Activated CD4-positive, alpha-beta T cell treated with anti-CD3 and anti-CD28 coated beads, Interleukin-10, Interleukin-2, amounts not matched to agents 100 ng/mL and 50 ng/mL, durations not matched to agents 16 hours and 8 hours (primary cell): ENCODE measurements at places on chromosomes 12 and 14.
A peak's percentile ranks its signal among the peaks of the same experiment; 100 is the strongest.

- no peak for DNase-seq
Measured at GRCh38 chr14:100644383-100644782, 57.2 kb upstream of the BEGAIN start.

GRCh38 chr14:64174922-64175782 is 119.0 kb downstream of the ESR2 start:
- DNase-seq: peak; percentile 21

DNA sequence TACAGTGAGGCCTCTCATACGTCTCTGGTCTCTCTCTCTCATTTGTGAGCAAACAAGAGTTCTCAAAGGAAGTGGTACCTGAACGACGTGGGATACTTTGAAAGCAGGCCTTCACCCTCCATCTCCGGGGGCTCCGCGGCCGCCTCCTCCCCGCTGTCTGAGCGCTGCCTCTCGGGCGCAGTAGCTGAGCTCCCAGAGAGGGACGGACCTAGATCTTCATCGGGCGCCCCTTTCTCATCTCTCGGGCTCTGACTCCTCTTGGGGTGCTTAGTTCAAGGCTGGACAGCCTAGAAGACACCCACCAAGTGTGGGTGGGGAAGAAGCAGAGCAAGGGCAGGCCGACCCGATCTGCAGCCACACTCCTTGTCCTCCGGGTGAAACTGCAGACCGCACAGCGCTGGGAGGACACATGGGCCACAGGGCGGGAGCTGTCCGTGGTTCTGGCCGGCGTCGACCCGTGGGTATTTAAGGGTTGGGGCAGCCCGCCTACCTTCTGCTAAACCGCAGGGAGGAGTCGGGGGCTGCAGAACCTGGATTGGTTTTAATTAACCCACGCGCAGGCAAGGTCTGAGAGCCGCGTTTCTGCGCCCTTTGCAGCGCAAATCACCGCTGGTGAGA is 92.7 kb downstream of the PAH start:
- no peak for DNase-seq

DNA sequence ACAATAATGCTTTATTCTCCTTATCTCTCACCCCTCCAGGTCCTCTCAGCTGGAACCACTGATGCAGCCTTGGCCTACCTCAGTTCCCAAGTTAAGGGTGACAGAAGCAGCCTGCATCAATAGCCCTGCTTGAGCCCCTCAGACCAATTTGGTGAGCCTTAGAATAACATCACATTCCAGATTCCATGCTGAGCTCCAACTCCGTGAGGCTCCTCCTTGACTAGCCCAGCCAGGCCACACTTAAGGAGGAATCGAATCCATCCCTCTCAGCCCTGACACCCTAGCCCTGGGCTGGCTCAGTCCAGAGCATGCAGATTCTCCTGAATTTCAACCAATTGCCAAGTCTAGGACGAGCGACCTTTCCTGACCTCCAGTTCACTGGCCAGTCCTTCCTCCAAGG is 91.1 kb downstream of the ARMH4 start:
- DNase-seq: no peak

GRCh38 chr14:77909911-77910310 is 110.0 kb downstream of the ADCK1 start:
- DNase-seq: no peak

DNA sequence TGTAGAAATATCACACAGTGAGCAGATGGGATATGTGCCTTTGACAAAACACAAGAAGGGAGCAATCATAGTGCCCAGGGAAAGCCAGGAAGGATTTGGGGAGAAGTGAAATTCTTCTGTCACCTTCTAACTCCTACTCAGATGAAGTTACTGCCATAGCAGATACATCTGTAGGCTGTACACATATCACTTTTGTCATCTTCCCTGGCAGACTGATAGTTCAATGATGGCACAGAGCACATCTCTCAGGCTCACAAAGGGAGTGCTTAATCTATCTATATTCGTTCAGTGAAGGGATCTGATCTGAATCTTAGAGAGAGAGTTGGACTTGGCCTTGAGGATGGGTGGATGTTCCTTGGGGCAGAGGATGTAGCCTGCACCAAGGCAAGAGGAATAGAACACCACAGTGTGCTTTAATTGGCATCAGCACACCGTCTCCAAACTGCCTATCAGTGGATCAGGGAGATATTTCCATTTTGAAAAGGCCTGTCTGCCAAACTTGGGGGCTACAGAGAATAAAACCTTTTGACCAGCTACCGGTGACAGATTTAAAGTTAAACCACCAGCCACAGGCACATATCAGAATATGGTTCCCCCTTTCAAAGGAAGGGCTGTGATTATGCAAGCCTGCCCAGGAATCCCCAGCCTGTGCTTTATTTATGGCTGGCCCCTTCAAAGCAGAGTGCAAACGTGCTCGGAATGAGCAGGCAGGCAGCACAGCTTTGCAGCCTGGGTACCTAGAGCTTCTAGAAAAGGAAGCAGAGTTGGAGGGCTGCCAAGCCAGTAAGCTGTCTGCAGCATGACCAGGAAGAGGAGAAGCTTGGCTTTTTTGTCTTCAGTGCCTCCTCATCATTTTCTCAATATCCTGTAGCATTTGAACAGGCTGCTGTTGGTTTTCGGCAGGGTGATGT is 165.5 kb upstream of the DYRK2 start:
- peak; percentile 58 for DNase-seq

DNA sequence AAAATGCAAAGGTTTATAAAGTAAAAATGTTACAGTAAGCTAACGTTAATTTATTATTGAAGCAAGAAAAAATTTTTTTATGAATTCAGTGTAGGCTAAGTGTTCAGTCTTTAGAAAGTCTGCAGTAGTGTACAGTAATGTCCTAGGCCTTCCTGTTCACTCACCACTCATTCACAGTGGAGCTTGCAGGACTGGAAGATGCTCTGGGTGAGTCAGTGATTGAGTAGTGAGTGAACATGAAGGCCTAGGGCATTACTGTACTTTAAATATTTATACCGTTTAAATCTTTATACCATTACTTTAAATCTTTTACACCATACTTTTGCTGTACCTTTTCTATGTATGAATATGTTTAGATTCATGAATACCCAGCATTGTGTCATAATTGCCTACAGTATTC is 120.3 kb upstream of the SLC38A4 start:
- DNase-seq: no peak
